Thyroid gland (tissue), 4 donors: ENCODE measurements at places on chromosomes 5 and 9. TPM values are rescaled to one million over a fixed set of nuclear protein-coding genes. Genes with fewer than 3 reads are reported as not detected.

DNA sequence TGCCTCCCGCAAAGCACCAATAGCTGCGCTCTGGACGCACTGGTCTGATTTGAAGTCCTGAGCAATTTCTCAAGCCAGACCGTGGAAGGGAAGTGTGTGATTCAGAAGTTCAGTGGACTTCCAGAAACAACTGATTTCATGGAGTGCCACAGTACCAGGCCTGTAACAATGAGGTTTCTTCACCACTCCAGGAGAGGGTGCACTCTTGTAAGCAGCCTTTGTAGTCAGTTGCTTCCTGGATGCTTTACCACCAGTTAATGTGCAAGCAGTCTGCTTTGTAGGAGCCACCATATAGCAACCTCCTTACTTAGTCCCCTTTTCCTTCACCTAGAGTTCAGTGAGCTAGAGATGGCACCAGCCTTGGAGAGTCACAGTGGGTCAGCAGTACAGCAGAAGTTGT lies 12.3 kb downstream of the CAAP1 start:
- no peak for DNase-seq

ZER1 gene
- 59.4 TPM for total RNA-seq

ALDH1A1 gene
- 323 TPM for total RNA-seq

- no peak for DNase-seq
These were observed 241.0 kb upstream of the NFIL3 start for GRCh38 chr9:91664663-91665062.

DNA sequence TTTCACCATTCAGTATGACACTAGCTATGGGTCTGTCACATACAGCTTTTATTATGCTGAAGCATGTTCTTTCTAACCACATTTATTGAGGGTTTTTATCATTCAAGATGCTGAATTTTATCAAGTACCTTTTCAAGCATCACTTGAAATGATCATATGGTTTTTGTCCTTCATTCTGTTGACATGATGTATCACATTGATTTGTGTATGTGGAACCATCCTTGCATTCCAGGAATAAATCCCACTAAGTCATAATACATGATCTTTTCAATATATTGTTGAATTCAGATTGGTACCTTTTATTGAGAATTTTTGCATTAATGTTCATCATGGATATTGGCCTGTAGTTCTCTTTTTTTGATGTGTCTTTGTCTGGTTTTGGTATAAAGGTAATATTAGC lies 317.4 kb downstream of the NNT start:
- DNase-seq: no peak

- no peak for DNase-seq
These were observed 38.9 kb upstream of the N4BP3 start for GRCh38 chr5:178074266-178074952.

GRCh38 chr5:173864126-173865050 lies 23.8 kb upstream of the CPEB4 start:
- DNase-seq: no peak

DNA sequence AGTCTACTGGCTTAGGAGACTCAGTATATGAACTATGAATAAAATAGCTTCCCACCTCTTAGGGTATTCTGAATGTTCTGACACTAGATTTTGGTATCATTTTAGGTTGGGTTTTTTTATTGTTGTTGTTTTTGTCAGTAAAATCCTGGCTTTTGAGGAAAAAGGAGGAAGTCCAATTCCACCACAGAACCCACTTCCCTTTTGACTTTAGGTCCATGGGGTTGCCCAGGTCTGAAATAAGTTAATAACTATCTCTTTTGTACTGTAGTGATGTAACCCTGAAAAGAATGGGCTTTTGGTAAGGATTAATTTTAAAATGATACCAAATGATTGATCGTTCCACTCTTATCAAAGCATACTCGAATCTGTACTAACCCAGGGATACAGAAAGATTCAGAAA lies 29.1 kb upstream of the IL12B start:
- DNase-seq: no peak

PTPRD gene
- 19.6 TPM for total RNA-seq

NUTM2F gene
- not detected for total RNA-seq

DNA sequence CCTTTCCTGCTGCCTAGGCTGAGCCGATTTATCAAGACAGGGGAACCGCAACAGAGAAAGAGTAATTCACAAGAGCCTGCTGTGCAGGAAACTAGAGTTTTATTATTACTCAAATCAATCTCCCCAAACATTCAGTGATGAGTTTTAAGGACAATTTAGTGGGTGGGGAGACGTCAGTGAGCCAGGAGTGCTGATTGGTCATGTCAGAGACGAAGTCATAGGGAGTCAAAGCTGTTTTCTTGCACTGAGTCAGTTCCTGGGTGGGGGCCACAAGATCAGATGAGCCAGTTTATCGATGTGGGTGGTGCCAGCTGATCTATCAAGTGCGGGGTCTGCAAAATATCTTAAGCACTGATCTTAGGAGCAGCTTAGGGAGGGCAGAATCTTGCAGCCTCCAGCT lies 19.0 kb downstream of the SNX24 start:
- DNase-seq: no peak

- no peak for DNase-seq
These were observed 168.6 kb downstream of the PRELID2 start for GRCh38 chr5:145666591-145666990.

DOCK2 gene
- 4.3 TPM for total RNA-seq

- DNase-seq: peak; percentile 71
These were observed at the start of gene TJP2 for GRCh38 chr9:69173891-69174615. Gene TJP2 (plus strand): TSS chr9:69174277. CDS start chr9:69174373, 96 bp downstream.

TBC1D13 gene
- 28.6 TPM for total RNA-seq

LIFR gene
- 172 TPM for total RNA-seq

DNA sequence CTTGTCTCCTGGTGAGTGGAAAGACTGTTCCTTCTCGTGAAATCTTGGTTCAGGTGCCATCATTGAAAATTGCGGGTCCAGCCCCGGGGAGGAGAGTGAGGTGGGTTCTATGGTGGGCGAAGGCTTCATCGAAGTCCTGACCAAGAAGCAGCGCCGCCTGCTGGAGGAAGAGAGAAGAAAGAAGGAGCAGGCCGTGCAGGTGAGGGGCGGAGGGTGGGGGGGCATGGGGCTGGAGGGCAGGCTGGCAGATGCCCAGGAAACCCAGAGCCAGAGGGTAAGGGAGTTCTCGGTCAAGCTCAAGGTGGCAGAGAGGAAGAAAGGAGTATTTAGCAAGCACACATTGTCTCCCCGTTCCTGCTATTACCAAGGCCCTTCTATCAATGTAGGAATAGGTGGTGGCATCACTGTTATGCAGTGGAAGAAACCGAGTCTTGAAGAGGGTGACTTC lies 24.3 kb upstream of the POMT1 start:
- peak; percentile 47 for DNase-seq

DMGDH gene
- total RNA-seq: 15.9 TPM

COL23A1 gene
- total RNA-seq: 108 TPM

DNA sequence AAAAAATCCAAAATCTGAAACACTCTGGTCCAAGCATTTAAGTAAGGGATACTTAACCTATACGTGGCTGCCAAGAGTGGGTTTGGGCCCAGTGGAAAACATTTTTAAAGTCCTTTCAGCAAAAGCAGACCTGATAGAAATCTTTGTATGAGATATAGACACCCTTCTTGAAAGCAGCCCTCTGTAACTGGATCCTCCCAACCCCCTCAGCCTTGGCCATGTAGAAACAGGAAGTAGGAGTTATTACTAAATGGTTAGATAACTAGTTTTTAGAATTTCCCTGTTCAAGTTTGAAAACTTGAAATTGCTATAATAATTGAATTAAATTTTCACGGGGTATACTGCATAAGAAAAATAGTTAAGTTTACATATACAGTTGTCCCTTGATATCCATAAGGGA lies 111.3 kb upstream of the PCA3 start:
- no peak for DNase-seq

DNA sequence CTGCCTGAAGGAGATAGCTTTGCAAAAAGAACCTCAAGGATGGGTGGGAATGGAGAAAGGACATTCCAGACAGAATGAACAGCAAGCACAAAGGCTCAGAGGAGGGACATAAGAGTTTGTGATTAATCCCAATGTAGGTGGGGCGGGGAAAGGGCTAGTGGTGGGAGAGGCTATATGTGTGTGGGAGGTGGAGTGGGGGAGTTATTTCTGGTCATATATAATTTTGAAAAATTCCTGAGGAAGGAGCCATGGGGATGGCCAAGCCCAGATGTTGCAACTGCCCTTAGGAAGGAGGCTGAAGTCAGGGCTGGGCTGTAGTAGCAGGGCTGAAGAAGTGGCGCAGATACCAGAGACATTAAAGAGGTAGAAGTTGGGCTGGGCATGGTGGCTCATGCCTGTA lies 13.4 kb upstream of the CCL27 start:
- no peak for DNase-seq

OR1J2 gene
- not detected for total RNA-seq

DNA sequence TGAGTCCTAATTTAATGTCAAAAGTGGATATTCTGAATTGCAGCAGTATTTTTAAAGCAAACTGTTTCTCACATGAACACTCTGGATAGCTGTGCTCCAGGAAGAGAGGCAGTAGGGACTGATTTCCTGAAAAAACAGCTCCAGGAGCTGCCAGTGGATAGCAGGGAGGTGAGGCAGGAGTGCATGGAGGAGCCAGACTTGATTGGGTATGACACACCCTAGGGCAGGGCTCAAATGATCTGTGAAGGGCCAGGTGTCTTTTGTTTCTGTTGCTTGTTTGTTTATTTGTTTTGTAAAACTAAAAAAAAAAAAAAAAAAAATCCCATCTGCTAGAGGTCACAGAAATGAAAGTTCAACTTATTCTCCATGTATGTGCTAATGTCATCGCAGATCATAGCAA lies 83.4 kb downstream of the ADRB2 start:
- DNase-seq: no peak

- DNase-seq: no peak
These were observed 92.5 kb downstream of the MACROH2A1 start for GRCh38 chr5:135306557-135306956.

GRCh38 chr5:10607666-10608073 lies 43.8 kb downstream of the ANKRD33B start:
- DNase-seq: peak; percentile 55

GRCh38 chr5:34547300-34548085 lies 108.6 kb upstream of the RAI14 start:
- no peak for DNase-seq

GRCh38 chr9:128621730-128622455 lies 34.8 kb downstream of the DYNC2I2 start:
- no peak for DNase-seq

- DNase-seq: no peak
These were observed 283.1 kb downstream of the KCTD16 start for GRCh38 chr5:144453753-144454152.

GRCh38 chr9:15433191-15433590 lies 10.5 kb downstream of the SNAPC3 start:
- no peak for DNase-seq

MYORG gene
- 3.2 TPM for total RNA-seq

CTNND2 gene
- total RNA-seq: 2.8 TPM

DNA sequence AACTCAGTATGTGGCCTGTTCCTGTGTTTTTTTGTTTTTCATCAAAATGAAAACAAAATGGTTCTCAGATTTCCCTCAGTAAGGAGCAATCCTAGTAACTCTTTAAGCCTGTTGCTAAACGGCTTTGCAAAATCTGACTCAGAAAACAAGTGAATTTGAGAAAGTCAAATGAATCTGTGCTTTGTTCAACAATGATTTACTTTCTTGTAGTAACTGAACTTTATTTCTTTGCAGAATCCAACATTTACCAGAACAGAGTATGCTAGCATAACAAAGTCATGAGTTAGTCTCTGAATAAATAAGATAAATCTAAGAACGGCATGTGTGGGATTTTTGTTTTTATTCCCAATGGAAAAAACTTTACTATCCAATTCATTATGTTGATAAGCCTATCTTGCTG lies 93.8 kb downstream of the OXCT1 start:
- DNase-seq: no peak

DNA sequence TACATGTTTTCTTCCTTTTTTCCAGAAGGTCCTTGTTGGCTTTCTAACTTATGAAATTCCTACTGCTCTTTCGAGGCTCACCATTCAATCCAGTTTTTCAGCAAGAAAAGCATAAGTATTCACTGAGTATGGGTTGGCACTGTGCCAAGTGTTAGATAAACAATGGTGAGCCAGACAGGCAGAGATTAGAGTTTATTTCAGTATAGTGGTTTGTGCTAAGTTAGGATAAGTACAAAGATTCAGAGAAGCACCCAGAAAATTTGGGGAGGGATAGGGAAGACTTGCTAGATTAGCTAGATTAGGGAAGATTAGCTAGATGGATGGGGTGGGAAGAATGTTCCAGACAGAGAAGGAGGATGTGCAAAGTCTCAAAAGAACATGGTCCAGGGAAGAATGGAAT lies 122.9 kb downstream of the OXCT1 start:
- peak; percentile 35 for DNase-seq

- DNase-seq: no peak
These were observed 301.3 kb downstream of the DNAH5 start for GRCh38 chr5:13643196-13643595.

GRCh38 chr5:19918780-19919179 lies 69.2 kb downstream of the CDH18 start:
- no peak for DNase-seq

GRCh38 chr5:32964261-32964660 lies 253.1 kb downstream of the NPR3 start:
- no peak for DNase-seq

CCDC171 gene
- 7.5 TPM for total RNA-seq

- DNase-seq: peak; percentile 63
These were observed 30.9 kb downstream of the GRAMD2B start for GRCh38 chr5:126454081-126454480.

GRCh38 chr9:127543221-127543620 lies 68.9 kb upstream of the STXBP1 start:
- no peak for DNase-seq

- no peak for DNase-seq
These were observed 833 bp upstream of the MROH2B start for GRCh38 chr5:41071975-41072374.

- DNase-seq: no peak
These were observed 506.0 kb upstream of the ZNF462 start for GRCh38 chr9:106356924-106357323.

ADAMTS2 gene
- 16.2 TPM for total RNA-seq

ABO gene
- total RNA-seq: 23.0 TPM

GRCh38 chr5:13946111-13946510 lies 1.6 kb upstream of the DNAH5 start:
- DNase-seq: no peak
